D721Med (cell line): ENCODE measurements at places on chromosomes 12 and 14.

DNA sequence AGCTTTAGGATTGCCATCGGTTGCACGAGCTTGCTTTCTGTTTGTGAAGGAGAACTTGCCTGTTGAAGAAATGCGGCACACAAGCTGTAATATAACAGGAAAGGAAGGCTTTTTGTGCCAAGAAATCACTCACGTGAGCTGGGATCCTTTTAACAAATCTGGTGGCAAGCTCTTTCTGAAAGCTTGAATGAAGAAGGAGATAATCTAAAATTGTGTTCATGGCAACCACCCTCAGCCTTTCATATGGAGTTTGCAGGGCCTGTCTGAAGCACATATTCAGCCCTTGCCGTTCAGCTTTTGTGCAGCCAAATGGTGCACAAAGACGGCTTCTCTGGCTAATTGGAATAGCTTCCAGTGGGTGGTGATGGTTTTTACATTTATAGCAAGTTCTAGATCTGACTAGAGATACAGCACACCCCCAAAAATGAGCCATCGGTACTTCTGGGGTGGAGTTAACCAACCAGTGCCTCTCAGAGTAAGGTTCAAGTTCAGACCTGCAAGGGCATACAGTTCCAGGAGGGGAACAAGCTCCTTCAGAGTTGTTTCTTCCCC is 107.4 kb downstream of the AEBP2 start:
- DNase-seq, result no peak

DNA sequence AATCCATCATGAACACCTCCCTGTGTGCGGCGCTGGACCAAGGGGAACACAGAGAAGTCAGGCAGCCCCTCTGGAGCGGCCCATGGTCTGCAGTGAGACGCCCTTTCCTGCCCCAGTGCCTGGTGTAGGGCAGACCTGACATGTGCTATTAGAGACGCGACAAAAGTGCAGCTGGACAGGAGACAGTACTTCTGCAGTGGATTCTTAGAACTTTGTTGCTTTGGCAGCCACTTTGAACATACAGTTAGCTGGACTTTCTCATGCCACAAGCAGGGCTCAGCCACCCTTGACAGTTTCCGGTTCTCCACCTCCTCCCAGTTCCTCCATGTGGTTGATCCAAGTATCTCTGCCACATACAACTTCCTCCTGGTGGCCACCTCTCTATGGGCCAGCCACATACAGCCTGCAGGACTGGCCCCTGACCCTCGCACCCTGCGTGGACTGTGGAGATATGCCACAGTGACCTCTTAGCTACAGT is 45.9 kb downstream of the LGMN start:
- DNase-seq, result no peak

- DNase-seq, result no peak
These were observed 50.9 kb upstream of the PPFIA2 start for GRCh38 chr12:81809829-81810595.

- no peak for DNase-seq
These were observed 9.6 kb upstream of the AACS start for GRCh38 chr12:125055591-125055990.

- DNase-seq, result no peak
These were observed 687.3 kb upstream of the MIS18BP1 start for GRCh38 chr14:45940318-45940717.

DNA sequence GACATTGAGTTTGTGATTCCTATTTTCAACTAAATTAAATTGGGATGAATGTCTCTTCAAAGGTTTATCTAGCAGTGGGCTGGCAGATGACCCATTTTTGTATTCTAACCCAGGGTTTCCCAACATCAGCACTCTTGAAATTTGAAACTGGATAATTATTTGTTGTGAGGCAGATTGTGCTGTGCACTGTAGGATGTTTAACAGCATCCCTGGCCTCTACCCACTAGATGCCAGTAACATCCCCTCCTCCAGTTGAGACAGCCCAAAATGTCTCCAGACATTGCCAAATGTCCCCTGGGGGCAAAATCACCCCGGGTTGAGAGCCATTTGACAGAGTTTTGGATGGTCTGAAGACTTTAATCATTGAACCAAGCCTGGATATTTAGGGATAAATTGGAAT is 11.1 kb downstream of the DAAM1 start:
- no peak for DNase-seq

DNA sequence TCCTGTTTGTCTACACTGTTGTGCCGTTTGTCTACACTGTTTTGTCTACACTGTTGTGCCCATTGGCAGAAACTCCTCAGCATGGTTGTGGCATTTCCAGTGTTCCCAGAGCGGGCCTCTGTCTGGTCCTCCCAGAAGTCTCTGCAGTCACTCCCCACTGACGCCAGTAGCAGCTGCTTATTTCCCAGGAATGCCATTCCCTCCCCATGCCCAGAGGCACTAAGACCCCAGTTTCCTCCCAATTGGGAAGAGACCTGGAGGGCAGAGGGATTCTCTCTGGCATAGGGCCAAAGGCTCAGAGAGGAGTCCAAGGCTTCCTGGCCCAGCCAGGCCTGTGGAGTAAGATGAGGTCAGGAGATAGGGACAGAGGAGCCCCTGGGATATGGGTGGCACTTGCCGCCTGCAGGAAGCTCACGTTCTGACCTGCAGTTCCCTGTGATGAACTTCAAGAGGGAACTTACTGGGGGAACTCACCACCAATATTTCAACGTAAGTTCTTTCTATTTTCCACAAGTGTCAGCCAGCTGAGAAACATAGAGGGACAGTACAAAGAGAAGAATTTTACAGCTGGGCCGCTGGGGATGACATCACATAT is 69.1 kb downstream of the TNFAIP2 start:
- no peak for DNase-seq

DNA sequence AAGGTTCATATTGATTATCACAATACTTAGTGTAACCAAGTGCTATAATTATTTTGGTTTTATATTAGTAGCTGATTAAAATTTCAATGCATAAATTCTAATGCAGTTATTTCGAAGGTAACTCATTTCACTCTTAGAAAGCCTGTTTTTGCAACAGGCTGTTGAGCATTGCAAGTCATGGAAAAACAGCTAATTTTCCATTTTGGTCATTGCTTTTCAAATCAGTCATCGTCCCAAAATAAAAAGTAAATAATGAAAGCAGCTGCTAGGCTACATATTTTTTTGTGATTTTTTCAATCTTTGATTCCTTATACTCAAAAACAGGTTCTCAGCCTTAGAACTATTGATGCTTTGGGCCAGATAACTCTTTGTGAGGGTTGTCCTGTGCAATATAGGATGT is 22.9 kb downstream of the VEZT start:
- no peak for DNase-seq

- no peak for DNase-seq
These were observed 96.9 kb downstream of the STXBP6 start for GRCh38 chr14:24952851-24953666.

DNA sequence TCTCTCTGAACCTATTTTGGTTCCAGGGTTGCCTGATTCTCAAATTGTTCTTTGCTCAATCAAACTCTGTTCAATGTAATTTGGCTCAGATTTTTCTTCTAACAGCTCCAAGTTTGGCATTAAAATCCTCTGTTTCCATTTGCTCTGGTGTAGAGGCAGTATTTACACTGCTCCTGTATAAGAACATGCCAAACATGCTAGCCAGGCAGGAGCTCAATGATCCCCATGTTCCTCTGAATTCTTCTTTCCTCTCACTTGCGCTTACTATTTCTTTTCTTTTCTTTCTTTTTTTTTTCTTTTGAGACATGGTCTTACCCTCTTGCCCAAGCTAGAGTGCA is 17.2 kb downstream of the SDR9C7 start:
- DNase-seq, result no peak

DNA sequence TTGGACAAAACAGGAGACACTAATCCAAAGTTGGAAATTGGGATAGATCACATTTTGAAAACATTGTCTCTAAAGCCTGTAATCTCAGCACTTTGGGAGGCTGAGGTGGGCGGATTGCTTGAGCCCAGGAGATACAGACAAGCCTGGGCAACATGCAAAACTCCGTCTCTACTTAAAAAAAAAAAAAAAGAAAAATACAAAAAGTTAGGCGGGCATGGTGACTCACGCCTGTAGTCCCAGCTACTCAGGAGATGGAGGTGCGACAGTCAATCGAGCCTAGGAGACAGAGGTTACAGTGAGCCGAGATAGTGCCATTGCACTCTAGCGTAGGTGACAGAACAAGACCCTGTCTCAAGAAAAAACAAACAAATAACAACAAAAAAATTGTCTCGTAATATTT is 152.1 kb downstream of the MGAT4C start:
- DNase-seq, result no peak

- no peak for DNase-seq
These were observed 306.1 kb downstream of the DAD1 start for GRCh38 chr14:22282949-22283348.
